ENCODE measurements at places on chromosomes 6 and 20.
A peak's percentile ranks its signal among the peaks of the same experiment; 100 is the strongest.

DNA sequence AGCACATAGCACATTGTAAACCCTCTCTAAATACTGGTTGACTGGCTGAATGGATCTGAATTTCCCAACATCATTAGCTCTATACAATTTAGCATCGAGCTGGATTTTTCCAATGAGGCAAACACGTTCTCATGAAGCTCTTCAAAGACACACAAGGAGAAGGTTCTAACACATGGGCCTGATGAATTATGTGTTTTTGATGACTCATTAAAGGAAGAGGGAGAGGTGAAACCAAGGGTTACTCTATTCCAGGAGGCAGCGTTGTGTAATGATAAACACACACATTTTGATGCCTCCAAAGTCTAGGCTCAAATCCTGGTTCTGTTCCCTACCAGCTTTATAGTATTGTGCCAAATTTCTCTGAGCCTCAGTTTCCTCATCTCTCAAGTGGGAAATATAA is 84.3 kb downstream of the PFDN4 start:
- DNase-seq, result no peak

GRCh38 chr6:122580737-122581136 is 29.5 kb upstream of the PKIB start:
- no peak for DNase-seq

DNA sequence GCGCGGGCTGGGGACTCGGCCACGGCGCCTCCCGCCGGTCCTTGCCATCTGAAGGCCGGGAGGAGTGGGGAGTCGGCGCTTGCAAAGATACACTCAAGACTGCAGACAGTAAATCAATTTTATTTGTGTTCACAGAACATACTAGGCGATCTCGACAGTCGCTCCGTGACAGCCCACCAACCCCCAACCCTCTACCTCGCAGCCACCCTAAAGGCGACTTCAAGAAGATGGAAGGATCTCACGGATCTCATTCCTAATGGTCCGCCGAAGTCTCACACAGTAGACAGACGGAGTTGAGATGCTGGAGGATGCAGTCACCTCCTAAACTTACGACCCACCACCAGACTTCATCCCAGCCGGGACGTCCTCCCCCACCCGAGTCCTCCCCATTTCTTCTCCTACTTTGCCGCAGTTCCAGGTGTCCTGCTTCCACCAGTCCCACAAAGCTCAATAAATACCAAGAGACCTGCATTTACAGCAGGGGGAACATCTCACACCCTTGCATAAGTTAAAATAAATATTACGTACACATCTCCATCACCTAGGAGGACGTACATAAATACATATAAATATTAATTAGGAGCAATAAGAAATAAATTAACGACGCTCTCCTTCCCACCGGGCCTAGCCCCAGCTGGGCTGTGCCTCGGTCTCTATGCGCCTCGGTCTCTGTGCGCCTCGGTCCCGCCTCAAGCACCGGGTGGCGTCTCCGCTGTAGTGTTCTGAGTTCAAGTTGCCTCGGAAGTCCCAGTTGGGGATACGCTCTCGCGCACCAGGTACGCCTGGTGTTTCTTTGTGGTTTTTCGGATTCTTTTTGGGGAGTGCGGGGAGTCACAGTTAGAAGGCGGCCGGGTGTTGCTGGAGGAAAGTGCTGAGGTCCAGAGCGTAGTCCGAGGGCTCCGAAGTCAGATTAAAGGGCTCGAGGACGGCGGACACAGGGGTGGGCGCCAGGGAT is 889 bp upstream of the FLOT1 start:
- DNase-seq, result no peak

GRCh38 chr20:60365064-60365666 is 406.9 kb downstream of the CDH26 start:
- peak; percentile 4 for DNase-seq

- DNase-seq, result no peak
Measured at GRCh38 chr20:23598481-23598880, 7.2 kb downstream of the CST9 start.

- DNase-seq, result no peak
Measured at GRCh38 chr20:17024513-17025119, 202.2 kb upstream of the PCSK2 start.

DNA sequence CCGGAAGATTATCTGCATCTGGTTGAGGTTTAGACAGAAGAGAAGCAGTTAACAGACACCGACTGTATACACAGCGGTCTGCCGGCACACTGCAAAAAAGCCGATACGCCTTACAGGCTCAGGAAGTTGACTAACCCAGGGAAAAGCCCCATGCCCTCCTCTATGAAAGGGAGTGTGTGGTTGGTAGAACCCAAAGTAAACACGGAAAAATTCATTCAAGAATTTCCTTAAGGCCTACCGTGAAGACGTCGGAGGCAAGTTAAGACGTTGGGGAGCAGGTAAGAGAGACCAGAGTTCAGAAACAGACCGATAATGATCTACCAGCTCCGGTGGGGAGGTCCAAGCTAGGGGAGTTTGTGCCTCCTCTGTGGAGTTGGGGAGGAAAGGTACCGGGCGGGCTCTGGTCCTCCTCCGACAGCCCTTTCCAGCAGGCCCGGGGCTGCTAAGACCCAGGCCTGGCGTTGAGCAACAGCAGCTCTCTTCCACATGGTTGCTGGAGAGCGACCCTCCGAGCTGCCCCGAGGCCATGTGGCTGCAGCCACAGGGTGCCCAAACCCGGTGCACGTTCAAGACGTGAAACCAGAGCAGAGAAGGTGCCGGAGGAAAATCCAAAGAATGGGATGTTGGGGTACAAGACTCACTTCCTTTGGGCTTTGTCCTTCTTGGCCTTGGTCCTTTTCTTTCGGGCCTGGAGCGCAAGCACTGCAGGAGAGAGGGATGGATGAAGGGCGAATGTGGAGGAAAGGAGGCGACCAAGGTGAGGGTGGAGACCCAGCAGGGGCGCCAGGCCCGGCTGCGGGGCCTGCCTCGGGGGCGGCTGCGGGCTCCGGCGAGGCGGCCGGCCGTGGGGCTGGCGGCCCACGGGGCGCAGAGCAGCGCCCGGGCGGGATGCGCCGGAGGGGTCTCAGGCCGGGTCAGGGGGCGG is 809 bp downstream of the SRPK1 start:
- no peak for DNase-seq

DNA sequence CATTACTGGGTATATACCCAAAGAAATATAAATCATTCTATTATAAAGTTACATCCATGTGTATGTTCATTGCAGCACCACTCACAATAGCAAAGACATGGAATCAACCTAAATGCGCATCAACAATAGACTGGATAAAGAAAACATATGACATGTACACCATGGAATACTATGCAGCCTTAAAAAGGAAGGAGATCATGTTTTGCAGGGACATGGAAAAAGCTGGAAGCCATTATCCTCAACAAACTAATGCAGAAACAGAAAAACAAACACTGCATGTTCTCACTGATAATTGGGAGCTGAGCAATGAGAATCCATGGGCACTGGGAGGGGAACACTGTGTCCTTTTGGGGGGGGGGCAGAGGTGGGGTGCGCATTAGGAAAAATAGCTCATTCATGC is 50.9 kb upstream of the HLA-G start:
- DNase-seq, result no peak

All from midbrain (tissue), 1 donor.